ENCODE measurements at places on chromosomes 4 and X.

DNA sequence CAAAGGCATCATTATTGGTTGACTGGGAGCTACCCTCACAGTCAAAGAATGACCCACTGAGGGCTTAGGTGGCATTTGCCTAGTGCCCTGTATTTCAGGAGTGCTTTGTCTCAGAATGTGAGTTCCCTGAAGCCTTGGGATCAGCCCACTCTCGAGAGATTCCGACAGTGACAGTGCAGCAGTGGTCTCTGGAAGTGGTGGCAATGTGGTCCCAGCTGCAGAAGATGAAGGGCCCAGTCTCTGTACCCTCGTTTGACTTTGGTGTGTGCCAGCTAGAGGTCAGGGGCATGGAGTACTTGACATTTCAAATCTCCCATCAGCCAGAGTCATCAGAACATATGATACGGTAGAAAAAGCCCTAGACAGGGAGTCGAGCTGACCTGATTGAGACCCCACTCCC, 153.7 kb downstream of the EFNB1 start:
- DNase-seq, result no peak

DNA sequence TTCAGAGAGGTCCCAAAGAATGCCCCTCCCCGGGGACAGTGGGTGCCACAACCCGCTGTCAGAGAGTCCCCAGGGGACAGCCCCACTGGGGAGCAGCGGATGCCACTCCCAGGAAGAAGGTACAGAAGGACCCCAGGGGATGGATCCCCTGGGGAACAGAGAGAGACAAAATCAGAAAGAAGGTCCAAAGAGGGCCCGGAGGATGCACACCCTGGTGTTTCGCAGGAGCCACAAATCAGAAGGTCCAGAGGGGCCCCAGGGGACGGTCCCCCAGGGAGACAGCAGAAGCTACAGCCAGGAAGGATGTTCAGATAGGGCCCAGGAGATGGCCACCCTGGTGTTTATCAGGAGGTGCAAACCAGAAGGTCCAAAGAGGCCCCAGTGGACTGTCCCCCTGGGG, 1.4 kb downstream of the TEX13D start:
- DNase-seq, result no peak

DNA sequence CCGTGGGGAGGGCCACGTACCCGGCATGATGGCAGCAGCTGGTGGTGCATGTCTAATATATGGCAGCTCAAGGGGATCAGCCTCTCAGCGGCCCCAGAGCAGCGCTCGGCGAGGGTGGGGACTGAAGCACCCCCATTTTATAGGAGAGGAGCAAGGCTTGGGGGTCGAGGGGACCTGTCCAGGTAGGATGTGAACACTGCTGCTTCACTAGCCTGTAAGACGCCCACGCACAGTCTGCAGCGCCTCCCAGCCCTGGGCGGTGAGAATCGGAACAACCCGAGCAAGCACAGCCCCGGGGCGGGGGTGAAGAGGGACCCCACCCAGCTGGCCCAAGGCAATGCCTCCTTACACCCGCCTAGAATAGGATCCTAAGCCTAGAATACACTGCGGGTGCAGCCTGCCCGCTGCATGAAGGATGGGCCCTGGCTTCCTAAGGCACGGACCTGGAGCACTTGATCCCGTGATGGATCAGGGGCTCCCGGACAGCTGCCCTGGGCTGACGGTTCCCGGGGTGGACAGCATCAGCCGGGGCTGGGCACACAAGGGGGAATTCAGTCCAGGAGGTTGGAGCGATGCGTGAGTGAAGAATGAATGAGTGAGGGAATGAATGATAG, 17.6 kb downstream of the ADRA2C start:
- DNase-seq, result no peak

DNA sequence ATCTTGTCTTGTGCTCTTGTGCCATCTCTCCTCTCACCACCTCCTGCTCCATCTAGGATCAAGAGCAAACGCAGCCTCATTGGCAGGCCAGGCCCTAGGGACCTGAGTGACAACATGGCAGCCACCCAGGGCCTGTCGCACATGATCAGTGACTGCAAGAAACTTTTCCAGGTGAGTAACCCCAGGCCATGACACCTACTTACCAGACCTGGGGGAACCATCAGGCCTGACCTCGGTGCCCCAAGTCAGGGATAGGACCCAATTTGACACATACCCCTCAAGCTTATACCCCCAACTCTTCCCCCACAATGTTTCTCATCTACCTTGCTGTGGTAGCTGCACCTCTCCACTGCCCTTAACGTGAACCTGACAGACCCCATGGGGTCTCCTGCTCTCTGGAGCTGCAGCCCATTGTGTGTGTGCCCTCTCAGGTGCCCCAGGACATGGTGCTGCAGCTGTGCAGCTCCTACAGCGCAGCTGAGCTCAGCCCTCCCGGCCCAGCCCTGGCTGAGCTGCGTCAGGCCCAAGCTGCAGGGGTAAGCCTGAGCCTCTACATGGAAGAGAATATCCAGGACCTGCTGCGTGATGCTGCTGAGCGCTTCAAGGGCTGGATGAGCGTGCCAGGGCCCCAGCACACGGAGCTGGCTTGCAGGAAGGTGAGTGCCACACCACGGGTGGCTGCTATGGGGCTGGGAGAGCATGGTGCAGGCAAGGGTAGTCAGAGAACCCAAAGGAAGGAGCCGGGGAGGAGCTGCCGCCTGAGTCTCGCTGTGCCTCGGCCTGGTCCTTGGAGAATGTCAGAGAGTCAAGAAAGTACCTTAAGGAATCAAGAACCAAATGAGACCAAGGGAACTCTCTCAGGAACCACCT, 74.8 kb downstream of the STARD8 start:
- DNase-seq, result no peak

- no peak for DNase-seq
Measured at GRCh38 chrX:106608016-106608415, 3.8 kb upstream of the RADX start.

DNA sequence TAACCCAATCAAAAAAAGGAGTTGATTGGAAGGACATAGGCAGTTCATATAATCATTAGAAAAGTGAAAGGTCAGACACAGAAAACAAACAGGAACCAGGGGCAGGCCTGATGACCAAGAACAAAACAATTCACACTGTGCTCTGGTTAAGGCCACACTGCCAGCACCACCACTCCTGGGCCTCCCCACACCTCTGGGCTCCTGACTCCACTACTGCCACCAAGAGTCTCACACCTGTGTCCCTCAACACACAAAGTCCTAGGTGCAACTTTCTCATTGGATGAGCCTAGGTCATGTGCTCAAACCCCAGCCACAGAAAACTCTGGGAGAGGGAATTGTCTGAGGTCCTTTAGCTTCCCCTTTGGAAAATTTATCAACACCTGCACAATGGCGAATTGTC, 11.1 kb upstream of the FAM9C start:
- DNase-seq, result no peak

DNA sequence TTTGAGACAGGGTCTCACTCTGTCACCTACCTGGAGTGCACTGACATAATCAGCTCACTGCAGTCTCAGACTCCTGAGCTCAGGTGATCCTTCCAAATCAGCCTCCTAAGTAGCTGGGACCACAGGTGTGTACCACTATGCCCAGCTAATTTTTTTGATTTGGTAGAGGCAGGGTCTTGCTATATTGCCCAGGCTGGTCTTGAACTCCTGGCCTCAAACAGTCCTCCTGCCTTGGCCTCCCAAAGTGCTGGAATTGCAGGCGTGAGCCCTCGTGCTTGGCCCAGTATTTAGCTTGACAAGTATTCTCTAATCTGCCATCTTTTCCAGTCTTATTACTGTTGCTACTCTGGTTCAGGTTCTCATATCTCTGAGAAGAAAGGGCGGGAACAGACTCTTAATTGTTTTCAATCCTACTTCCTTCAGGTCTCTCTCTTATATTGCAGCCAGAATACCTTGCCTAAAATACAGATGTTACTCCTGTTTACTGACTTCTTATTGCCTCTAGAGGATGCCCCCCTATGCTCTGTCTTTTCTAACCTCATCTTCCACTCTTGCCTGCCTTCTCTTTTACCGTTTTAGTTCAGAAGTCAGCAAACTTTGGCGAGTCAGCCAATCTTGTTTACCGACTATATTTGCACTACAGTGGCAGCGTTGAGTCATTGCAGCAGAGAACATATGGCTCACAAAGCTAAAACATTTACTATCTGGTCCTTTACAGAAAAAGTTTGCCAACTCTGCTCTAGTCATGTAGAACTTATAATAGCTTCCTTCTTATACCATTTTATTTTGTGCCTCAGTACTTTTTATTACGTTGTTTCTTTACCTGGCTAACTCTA, 19.0 kb downstream of the MRPL1 start:
- DNase-seq, result no peak

DNA sequence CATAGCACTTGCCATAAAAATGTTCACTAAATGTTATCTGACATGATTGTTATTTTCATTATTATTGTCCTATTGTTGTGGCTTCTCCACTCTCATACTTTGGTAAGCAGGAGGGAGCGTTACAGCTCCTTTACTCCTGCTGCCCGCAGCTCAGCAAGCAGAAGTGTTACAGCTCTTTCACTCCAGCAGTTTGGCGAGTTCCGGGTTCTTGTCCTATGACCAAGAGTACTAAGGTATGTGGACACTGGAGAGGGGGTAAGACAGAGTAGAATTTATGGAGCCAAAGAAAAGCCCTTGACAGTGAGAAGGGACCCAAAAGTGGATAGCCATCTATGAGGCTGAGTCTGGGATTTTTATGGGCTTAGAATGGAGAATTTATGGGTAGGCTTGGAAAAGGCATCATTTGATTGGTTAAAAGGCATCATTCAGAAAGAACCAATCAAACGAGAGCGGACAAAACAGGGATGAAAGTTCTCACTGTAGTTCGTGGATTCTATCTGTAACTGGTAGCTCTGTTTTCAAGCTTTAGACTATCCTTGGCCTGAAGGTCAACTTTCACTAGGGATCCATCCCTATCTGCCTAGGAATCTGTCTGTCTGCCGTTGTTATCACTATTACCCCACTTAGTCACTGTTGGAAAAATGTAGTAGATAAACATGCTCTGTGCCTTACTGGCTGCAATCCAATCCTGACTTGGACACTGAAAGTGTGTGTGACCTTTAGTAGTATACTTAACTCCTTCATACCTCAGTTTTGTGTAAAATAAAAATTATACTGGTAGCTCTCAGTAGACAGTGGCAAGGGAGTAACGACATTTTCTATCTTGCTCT, 545.6 kb upstream of the LCORL start:
- no peak for DNase-seq

- DNase-seq, result no peak
Measured at GRCh38 chrX:21132686-21133393, 241.4 kb upstream of the CNKSR2 start.

DNA sequence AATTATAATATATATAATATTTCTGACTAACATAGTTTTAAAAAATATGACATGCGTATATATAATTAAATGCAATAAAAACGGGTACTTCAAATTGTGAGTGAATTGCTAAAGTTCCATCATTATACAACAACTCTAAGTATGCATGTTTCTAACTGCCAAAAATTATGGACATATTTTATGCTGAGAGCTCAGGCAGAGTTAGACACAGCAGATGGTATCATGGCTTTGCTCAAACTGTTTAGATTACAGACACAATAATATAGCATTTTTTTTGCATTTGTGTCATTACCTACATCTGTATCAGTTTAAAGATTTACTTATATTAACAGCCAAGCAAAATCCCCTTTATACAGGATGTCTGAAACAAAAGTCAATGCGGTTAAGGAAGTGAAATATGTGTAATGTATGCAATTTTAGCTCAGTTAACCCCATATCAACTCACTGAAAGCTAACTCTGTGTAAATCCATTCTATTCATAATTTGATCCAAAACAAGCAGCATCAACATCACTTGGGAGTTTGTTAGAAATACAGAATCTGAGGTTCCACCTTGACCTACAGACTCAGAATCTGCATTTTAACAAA, 119.1 kb upstream of the CNKSR2 start:
- DNase-seq, result no peak

- no peak for DNase-seq
Measured at GRCh38 chr4:145541346-145541745, 59.7 kb downstream of the SMAD1 start.

DNA sequence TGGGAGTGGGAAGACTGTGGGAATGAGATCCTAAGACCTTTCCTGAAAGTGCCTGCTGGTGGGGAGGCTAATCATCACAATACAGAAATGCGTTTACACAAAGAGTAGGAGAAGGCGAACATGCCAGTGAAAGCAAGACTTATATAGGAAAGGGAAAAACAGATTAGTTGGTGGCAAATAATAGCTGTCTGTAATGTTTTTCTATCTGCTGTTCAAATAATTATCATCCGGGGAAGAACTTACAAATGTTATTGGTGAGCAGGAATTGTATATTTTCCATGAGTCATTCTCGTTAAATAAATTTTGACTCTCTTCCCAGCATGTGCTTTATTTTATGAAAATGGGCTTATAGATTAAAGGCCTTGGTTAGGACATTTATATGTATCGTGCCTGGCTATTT, 196.5 kb downstream of the ARHGAP10 start:
- no peak for DNase-seq

DNA sequence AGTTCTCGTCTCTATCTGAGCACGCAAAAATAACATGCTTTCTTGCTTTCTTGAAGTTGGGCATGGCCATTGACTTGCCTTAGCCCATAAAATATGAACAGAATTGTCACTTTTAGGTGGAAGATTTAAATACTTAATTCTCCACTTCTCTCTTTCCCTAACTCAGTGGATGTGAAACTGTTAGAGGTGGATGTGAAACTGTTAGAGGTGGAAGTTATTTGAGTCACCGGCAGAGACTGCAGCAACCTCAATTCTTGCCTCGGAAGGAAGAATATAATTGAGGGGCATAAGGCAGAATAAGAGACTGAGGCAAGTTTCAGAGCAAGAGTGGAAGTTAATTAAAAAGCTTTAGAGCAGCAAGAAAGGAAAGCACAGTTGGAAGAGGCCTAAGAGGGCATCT, 2.8 kb upstream of the PARM1 start:
- DNase-seq, result no peak

GRCh38 chr4:186134257-186134656, 29.8 kb downstream of the FAM149A start:
- DNase-seq, result no peak

DNA sequence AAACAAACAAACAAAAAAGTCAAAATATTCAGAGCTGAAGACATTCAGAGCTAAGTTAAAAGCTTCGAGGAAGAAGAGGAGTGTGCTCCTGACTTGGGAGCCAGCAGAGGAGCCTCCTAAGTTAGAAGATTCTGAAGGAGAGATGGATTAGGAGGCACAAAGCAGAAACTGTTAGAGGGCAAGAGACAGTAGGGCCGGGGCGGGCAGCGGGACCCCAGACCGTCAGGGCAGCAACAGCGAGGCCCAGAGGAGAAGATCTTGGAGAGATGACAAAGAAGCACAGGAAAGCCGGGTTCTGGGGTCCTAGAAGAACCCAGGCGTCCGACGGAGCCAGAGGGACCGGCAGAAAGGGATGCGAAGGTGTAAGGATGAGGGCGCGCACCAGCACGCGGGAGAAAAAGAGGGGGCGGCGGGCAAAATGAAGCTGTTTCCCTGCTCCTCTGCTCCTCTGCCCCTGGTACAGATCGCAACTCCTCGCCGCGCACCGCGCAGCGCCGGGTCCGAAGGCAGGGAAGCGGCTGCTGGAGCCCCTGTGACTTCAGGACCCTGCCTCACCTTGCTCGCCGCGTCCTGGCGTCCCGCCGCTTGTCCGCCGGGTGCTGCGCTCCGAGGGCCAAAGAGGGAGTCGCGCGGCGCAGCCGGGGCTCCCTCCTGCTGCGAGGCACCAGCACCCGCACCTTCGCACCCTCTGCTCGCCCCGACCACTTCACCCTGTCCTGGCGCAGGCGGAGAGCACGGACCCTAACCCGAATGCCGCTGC, 477 bp downstream of the KLHL13 start:
- DNase-seq, result no peak
